Activated CD4-positive, CD25-positive, alpha-beta regulatory T cell treated with anti-CD3 and anti-CD28 coated beads, Interleukin-2, amount 50 U/mL, for 24 hours (primary cell): ENCODE measurements at places on chromosomes 2 and 18.

GRCh38 chr2:6233993-6234392, 541.8 kb downstream of the SOX11 start:
- ATAC-seq = no peak

GRCh38 chr2:202249521-202250253, 11.3 kb upstream of the SUMO1 start:
- ATAC-seq = no peak

DNA sequence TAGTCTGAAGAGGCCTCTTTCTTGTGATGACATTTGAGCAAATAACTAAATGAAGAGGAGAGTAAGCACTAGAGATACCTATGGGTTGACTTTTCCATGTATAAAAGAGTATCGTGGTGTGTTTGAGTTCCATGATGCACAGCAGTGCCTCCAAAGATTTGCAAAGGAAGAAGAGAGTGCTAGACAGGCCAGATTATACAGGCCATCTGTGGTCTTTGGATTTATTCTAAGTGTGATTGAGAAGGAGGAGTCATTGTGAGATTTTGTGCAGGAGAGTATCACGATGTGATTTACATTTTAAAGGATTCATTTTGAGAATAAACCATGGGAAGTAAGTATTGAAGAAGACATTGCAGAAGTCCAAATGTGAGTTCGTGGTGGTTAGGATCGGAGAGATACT, 695.9 kb upstream of the FAM98A start:
- no peak for ATAC-seq

- no peak for ATAC-seq
Observed at GRCh38 chr2:84956334-84957297, 14.3 kb upstream of the KCMF1 start.

GRCh38 chr2:1728821-1729220, 15.5 kb downstream of the PXDN start:
- no peak for ATAC-seq

- ATAC-seq = no peak
Observed at GRCh38 chr18:59554796-59555335, 142.4 kb downstream of the CCBE1 start.
